Stimulated activated CD8-positive, alpha-beta memory T cell treated with anti-CD3 and anti-CD28 coated beads, Interleukin-12 subunit alpha, Interleukin-12 subunit beta, amount 100 ng/mL, for 4 hours (primary cell): ENCODE measurements at places on chromosomes 16 and 17.
A peak's percentile ranks its signal among the peaks of the same experiment; 100 is the strongest.

DNA sequence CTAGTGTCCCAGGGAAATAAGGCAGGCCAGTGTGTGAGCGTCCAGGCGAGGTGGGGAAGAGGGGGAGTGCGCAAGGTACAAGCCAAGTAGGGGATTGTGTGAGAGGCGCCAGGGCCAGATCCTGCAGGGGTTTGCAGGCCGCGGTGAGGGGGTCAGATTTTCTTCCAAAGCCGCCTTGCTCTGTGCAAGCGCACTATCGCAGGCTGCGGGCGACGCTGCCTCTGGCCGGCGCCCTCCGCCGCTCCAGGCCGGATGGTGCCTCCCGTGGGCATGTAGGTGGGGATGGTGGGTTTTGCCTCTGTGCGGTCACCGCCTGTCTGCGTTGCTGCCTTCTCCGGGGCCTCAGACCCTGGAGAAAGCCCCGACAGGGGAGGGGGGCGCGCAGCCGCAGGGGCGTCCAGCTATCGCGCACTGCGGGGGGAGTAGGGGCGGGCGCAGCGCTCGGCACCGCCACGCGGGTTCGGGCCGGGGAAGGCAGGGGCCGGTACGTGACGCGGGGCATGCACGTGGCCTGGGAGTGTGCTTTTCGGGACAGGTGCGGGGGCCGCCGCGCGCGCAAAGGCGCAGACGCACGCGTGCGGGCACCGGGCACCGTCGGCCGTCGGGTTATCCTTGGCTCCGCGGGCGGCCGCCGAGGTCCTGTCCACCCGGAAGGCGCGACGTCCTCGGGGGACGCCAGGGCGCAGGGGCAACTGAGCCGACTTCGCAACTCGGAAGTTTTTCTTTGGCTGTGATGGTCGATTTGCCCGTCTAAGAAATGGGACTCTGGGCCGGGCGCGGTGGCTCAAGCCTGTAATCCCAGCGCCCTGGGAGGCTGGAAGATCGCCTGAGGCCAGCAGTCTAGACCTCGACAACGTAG lies 1.1 kb upstream of the HAPSTR1 start:
- peak; percentile 41 for DNase-seq

- no peak for DNase-seq
These were observed 13.1 kb upstream of the DUSP14 start for GRCh38 chr17:37476431-37477120.

DNA sequence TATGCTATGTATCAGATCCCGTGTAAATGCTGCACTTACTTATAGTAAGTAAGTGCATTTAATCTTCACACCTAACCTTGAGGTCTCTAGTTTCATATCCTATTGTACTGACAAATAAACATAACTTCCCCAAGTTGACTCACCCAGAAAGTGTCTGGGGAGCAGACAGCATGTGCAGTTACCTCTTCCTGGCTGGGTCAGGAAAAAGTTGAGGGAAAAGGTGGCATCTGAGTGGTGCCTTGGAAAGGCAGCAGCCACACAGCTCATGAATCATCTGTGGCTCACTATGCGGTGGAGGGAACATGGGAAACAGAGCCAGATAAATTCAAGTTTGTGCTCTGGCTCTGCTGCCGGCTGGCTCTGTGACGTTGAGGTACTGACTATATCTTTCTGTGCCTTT lies 382.0 kb upstream of the DYNLRB2 start:
- DNase-seq = no peak

DNA sequence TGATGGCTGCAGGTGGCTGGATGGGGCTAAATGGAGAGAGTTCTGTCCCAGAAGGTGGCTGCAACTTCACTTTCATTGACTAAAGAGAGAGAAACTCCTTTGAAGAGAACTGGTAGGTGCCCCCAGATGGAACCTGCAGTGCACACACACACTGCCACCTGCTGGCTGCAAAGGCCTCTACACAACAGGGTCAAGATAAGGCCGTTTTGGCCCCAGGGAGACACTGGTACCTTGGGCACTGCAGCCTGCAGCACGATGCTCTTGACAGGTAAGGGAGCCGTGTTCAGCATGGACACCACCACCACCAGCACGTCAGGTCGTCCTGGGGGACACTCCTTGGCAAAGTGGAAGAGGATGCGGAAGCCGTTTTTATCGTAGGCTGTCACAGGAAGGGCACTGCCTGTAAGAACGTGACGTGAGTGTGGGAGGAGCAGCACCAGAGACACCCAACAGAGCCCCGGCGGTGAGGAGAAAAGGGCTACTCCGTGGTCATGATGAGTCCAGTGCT lies 22.7 kb downstream of the GGA3 start:
- peak; percentile 35 for DNase-seq

DNA sequence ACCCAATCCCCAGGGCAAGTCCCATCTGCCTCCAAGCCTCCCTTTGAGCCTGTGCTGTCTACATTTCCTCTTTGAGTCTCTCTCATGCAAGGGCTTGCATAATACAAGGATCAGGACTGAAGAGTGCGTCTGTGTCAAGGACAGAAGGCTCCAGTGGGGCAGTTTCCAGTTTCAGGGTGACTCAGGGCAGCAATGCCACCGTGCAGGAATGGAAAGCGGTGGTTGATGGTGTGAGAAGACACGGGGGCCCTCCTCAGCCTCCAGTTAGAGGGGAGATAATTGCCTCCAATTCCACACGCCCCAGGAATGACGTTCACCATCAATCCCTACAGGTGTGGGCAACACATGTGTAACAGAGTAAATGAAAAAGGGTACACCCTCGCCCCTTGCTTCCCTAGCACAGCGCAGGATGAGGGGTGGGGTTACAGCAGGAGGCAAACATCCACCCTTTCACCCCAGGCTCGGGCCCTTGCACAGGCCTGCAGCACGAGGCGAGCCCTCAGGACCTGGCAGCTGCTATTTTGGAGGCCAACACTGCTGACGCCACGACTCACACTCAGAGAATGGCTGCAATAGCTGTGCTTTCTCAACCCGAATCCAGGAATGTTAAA lies 24.8 kb upstream of the SLC25A19 start:
- DNase-seq = no peak

DNA sequence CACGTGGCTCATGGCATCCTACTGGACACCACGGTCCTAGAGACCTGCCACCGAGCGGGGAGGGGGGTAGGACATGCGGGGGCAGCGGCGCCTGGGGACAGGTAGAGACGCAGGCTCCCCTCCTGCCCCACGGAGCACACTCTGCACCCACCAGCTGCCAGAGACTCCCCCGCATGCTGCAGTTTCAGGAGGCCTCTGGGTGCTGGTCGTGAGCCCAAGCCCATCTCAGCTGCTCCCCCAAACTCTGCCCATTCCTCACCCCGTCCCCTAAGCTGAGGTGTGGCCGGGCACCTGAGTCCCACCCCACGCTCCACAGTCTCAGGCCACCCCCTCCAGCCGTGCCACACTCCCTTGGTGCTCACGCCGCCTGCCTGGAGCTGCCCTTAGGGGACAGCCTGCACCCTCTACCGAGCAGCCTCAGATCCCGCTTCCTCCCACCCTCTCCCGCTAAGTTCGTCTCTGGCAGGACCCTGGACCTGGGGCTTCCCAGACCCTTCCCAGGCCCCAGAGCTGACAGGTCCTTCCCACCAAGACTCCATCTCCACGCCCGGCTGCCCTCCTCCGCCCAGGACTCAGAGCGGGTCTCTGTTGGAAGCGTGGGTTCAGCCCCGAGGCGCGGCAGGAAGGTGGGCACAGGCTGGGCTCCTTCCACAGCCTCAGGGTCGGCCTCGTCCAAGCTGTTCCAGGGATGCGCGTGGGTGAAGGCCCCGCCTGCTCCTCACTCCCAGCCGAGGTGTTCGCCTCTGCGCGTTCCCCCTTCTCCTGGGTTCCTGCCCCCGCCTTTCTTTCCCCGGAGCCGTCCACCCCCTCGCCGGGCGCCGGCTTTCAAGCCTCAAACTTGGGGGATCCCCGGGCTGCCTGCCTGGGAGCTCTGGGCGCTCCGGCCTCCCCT lies 1.3 kb downstream of the RAB40B start:
- DNase-seq = no peak

GRCh38 chr17:46026166-46027047 lies 27.4 kb downstream of the STH start:
- no peak for DNase-seq
